ENCODE measurements at places on chromosomes 4 and X. TPM values are rescaled to one million over a fixed set of nuclear protein-coding genes. Genes with fewer than 3 reads are reported as not detected.

Gene MND1
- 12.3 TPM for total RNA-seq

Gene FAAH2
- 0.13 TPM for total RNA-seq

Gene CNOT6L
- 8.4 TPM for total RNA-seq

Gene INPP4B
- 4.8 TPM for total RNA-seq

Gene SULT1E1
- total RNA-seq = not detected

Gene TCEAL6
- not detected for total RNA-seq

Gene PDGFRA
- 0.47 TPM for total RNA-seq

Gene PRDX4
- 236 TPM for total RNA-seq

Gene VGLL1
- not detected for total RNA-seq

Gene PNMA6F
- total RNA-seq = not detected

Gene ITGB1BP2
- total RNA-seq = 1.1 TPM

Gene ENOX2
- 5.8 TPM for total RNA-seq

Gene CTAG2
- not detected for total RNA-seq

Gene TLR10
- total RNA-seq = not detected
